Cardiac septum (tissue), 1 donor: ENCODE measurements at places on chromosomes 7 and 10.
A peak's percentile ranks its signal among the peaks of the same experiment; 100 is the strongest.

GRCh38 chr10:62258926-62259325 lies 9.7 kb downstream of the RTKN2 start:
- no peak for DNase-seq

- DNase-seq: peak; percentile 22
These were observed 132.1 kb downstream of the EMX2 start for GRCh38 chr10:117674646-117675045.

DNA sequence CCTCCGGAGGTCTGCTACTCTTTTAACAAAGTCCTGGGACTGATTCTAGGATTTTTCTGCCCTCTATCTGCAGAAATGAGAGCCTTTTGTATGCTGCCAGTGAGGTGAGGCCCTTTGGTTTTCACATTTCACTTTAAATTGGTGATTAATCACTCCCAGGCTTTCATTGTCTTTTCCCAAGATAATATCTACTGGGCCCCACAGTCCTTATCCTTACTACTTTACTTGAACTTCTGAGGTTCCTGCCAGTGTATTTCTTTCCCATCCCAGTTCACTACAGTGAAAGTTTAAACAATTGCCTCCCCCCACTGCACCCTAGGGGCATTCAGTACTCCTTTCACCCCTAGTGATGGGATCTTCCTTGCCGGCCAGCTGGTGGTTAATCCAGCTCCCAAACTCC lies 127.4 kb upstream of the INHBA start:
- no peak for DNase-seq

- DNase-seq: no peak
These were observed 343.0 kb upstream of the PODXL start for GRCh38 chr7:131899271-131900030.

GRCh38 chr10:104328896-104329710 lies 9.2 kb downstream of the ITPRIP start:
- DNase-seq: peak; percentile 83

GRCh38 chr7:154770962-154771361 lies 232.0 kb downstream of the PAXIP1 start:
- no peak for DNase-seq

GRCh38 chr10:49331431-49331830 lies 32.5 kb downstream of the C10orf71 start:
- peak; percentile 69 for DNase-seq

GRCh38 chr10:78830062-78830975 lies 238.4 kb upstream of the ZMIZ1 start:
- no peak for DNase-seq

DNA sequence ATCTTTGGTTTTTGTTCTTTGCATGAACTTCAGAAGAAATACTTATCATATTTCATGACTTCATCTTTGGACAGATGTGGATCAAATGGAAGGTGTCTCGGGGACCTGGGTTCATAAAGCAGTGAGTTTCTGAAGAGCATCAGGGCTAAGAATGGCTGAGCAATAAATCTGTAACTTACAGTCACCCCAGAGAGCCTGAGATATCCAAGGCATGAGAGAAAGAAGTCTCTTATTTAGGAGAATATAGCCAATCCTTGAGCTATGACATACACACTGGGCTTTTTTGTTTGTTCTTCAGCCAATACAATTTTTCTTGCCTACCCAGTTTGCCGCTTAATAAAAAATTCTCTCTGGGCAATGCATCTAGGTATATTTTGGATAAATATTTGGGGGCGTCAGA lies 252.6 kb upstream of the INHBA start:
- DNase-seq: no peak

DNA sequence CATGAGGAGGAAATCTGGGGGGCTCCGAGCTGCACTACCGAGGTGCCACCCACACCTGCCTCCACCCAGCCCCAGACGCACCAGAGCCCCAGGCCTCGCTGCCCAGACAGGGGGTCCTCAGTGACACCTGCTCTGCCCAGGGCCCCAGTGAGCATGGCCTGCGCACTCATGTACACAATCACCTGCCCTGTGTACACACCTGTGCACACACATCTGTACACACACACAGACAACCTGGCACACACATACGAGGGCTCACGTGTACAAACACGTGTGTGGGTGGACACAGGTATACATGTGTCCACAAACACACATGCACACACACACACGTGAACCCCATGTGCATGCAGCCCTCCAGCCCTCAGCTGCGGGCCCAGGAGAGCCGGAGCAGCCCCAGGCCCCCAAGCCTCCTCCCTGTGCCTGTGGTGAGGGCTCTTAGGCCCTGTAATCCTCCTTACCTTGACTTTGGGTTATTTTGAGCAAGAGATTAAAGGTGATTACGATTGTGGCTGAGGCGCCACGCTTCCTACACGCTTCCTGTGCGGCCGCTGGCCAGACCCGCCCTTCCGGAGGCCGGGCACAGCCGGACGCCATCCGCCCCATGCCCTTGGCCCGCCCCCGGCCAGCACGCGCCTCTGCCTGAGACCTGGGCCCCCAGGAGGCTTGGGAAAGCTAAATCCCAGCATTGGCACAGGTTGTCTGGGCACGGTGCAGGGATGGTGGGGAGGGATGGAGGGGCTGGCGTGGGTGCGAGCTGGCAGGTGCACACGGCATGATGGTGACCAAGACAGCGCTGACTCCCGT lies 71.9 kb downstream of the ELFN1 start:
- DNase-seq: no peak

DNA sequence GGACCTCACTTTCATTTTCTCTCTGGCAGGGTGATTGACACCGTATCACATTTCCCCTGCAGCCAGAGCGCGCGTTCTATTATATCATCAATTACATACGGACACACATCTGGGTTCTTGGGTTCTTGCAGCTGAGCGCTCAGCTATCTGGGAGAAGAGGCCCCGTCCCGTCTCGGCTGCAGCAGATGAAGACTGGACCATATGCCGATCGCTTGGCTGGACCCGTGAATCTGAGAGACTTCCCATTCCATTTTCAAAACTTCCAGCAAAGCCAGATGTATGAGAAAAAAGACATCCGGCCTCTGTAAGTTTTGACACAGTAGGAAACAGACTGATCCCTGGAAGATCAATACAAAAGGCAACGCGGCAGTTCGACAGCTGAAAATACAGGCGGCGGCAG lies 99.8 kb downstream of the JCAD start:
- no peak for DNase-seq

DNA sequence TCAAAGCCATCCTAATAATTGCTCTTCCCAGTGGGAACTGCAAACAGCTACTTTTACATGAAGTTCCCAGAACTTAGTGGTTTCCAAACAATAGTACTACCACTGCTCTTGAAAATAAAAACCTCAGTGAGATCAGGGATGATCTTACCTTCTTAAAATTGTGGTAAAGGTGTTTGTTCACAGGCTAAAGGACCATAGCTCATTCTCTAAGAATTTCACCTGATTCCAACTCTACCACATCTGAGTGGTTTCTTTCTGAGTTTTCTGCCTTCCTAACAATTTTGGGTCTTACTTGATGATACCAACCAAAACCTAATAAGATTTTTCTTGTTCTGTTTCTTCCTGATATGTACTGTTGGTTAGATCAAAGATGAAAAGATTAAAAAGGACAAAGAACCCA lies 45.6 kb upstream of the AGBL3 start:
- DNase-seq: no peak

DNA sequence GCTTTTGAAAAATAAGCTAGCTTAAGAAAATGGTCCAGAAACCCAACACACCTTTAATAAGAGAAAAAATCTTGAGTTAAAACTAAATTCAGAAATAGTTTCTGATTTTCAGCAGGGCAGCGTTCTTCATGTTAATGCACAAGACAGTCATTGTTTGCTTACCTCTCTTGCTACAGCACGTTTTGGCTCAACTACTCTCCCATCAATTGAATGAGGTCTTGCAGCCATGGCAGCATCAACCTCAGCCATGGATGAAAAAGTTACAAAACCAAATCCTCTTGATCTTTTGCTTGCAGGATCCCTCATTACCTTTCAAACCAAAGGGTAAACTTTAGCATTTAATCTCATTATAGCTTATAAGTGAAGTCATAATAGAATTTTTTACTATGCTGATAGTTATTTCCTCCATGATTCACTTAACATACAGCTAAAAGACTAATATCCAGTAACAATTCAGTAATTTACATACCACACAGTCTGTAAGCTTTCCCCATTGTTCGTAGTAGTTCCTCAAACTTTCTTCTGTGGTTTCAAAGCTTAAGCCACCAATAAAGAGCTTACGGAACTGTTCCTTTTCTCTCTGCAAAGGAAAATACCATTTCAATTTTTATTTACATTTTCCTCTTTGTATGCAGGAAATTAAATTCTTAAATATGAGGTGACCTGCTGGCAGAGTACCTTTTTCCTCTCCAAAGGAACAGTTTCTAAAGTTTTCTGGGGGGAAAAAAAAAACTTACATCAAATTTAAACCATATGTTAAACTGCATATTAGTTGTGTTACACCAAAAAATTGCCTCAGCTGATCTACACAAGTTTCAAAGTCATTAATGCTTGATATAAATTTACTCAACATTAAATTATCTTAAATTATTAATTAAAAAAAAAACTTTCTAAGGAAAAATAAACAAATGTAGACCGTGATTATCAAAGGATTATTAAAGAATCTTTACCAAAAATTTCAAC lies 3.1 kb downstream of the HNRNPA2B1 start:
- no peak for DNase-seq

DNA sequence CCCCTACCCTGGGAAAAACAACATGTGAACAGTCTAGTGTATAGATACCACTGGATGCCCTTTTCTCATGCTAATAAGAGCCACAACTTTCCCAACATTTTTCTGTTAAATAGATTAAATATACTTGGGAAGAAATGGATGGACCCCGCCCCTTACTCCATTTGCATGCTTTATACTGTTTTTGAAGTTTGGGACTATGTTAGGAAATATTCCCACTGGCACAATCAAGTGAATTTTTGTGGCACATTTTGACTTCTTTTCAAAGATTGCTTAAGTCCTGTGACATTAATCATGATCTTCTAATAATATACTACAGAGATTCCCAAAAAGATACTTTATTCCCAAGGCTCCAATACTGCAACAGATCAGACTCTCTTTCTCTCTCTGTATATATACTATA lies 216.6 kb downstream of the TWIST1 start:
- no peak for DNase-seq

DNA sequence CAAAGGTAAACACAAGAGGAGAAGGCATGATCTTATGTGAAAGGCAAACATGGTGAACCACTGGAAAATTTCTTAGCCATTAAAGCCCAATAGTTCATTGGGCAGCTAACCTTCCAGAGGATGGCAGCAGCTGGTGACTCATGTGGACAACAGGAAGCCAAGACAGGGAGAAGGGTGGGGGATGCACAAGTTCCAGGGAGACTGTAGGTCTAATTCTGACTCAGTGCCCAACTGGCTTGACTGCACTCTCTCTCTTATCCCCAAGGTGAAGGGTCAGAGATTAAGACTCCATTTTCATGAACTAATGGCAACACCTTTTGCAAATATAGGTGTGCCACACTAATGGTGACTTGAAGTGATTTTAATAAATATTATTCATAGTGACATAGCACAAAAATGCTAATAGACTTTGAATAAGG lies 47.9 kb upstream of the SLC35B4 start:
- DNase-seq: no peak

DNA sequence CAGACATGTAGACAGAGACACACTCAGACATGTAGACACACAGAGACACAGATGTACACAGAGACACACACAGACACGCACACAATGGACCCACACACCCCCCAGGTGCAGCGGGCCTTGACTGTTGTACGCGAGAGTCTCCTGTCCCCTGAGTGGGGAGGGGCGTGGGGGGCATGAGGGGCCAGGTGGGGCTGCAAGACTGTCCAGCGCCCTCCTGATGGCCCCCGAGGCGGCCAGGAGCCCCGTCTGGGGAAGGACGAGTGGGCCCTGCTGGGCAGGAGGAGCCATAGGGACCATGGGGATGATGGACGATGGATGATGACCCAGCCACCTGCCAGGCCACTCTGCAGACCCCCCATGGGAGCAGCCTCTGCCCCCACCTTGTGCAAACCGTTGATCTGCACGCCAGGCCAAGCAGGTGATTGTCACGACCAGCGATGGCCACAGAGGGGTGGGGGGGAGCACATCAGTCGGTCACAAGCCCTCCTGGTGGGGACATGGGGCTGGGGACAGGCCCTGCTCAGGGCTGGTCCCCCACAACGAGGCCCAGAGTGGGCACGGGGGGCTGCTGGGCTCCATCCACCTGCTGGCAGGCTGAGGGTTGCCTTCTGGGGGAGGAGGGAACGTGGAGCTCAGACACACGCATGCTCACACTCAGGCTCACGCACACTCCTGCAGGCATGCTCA lies 11.6 kb downstream of the VENTX start:
- DNase-seq: no peak

DNA sequence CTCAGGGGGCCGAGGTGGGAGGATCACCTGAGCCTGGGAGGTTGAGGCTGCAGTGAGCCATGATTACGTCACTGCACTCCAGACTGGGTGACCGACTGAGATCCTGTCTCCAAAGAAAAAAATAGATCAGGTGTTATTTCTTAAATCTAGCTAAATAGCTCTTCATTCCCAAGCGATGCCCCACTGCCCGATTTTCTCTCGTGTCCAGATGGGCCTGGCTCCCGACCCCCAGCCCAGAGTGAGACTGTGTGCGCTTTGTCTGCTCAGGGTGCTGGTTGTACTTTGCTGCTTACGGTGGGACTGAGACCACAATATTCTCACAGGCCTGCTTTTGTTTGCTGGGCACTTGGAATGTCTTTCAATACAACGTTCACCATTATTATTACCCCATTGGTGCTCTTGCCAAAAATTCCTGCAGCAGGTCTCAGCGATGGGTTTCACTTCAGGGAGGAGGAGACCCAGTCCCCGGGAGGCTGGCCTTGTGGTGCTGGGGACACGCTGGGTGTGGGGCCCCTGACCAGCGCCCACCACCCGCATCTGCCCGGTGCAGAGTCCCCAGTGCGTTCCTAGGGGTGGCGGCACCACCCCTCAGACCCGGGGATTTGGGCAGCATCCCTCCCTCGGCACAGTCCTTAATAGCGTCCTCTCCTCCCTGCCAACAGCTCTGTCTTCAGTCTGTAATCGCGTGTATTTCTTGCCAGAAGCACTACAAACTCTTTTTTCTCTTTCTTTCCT lies 20.4 kb upstream of the DPYSL4 start:
- DNase-seq: no peak

DNA sequence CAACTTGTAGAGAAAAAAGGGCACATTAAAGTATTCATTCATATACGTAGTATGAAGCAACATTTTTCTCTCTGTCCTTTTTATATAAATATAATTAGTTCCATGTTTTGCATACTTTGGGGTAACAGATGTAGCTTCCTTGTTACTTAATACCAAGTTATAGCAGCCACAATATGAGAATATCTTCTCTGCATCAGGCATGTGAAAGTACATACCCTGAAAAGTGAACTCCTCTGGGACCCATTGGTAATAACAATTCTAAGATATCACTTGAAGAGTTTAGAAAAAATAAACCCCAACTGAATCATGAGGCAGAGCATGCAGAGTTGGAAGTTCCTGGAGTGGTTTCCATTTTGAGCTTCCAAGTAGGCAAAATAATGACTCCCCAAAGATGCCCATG lies 2.4 kb upstream of the CRPPA start:
- DNase-seq: no peak

- no peak for DNase-seq
These were observed 43.7 kb downstream of the ZNF273 start for GRCh38 chr7:64946772-64947171.
